ENCODE measurements at places on chromosomes 11 and 22.

GRCh38 chr11:35045236-35045820 lies 93.6 kb upstream of the CD44 start:
- DNase-seq, result no peak

DNA sequence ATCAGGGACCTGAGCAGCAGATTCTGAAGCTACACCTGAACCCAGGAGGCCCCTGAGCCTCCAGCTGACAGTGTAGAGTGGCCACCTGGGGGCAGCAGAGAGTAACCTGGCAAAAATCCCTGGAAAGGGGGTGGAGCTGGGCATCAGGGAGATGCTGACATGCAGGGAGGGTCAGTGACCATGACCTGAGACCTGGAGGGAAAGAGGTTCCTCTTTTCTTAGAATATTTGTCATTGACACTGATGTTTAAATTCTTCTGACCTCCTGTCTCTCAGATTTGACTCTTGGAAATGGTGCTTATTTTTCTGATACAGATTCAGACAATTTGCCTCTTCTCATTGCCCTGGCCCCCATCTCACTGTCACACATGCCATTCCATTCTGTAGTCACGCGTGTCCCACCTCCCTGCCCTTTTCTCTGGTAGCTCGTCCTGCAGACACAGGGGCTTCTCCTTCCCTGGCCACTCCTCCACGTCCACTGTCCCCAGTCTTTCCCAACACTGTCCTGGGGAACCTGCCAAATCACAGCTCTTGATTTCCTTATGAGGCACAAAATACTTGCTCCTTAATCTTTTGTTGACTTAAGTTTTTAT lies 117.2 kb upstream of the IGLL5 start:
- DNase-seq, result no peak

DNA sequence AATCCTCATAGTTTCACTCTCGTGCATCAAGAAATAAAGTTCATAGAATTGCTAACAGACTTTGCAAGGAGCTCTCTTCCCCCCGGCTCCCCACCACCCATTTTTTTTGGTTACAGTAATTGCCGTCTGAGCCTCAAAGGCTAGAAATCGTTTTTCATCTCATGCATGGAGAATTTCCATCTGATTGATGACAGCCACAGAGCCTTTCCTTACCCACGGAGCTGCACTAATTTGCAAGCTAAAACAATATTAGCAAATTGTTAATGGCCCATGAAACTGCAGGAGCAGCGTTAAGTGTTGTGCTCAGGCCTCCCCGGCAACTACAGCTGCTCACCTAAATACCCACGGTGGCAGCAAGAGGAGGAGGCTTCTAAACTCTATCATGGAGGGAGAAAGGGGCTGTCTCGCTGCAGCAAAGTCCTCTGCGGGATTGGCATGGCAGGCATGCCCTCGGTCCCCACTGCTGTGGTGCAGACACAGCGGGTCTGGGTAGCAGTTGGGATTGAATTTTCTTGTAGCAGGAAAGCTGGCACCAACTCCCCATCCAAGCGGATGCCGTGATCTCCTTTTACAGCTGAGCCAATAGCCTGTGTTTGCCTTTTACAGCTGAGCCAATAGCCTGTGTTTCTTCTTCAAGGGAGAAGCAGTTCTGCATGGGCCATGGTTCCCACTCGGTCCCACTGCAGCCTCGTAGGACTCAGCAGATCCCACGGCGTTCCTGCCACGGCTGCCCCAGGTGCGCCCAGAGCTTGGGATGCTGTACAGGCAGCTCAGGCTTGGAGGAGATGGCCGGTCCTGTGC lies 412.3 kb downstream of the BRD1 start:
- no peak for DNase-seq

- DNase-seq, result no peak
Measured at GRCh38 chr11:19658344-19658743, 54.3 kb upstream of the NAV2 start.

DNA sequence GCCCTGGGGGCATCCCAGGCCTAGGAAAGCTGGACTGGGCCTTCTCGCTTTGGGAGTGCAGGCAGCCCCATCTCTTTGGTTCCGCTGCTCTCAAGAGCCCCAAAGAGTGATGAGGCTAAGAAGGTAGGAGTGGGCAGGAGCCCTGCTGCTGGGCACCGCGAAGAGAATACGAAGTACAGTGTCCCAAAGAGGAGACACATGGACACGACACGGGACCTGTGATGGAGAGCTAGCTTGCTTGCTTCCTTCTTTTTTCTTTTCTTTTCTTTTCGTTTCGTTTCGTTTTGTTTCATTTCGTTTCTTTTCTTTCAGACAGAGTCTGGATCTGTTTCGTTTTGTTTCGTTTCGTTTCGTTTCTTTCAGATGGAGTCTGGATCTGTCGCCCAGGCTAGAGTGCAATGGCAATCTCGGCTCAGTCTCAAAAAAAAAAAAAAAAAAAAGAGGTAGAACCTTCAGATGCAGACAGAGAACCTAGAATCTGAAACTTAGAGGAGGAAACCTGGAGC lies 10.6 kb downstream of the MGAT3 start:
- DNase-seq, result no peak

DNA sequence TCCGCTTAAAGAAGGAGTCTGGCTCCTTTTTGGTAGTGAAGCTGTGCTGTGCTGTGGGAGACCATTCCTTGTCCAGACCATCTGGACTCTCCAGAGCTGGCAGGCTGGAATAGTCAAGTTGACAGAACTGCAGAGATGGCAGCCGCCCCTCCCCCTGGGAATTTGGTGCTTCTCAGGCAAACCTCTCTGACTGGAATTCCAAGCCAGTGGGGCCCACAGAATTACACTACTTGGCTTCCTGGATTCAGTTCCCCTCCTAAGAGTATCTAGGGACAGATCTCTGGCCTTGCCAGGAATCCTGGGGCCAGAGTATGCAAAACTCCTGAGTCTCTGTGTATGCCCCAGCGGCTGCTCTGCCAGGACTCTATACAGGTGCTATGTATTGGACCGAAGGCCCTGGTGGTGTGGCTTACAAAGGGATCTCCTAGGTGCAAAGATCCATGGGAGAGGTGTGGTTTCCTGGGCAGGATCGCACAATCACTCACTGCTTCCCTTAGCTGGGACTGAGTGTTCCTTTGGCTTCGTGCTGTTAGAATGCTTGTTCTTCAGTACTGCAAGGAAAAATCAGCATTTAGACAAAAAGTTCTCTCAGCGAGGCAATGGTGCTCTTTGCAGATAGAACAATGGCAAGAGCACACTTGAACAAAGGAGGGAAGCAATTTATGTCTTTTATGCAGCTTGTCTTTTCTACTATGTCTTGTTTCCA lies 86.8 kb downstream of the PRMT3 start:
- DNase-seq, result no peak

- DNase-seq, result no peak
Measured at GRCh38 chr11:111206472-111206871, 39.1 kb upstream of the POU2AF2 start.

DNA sequence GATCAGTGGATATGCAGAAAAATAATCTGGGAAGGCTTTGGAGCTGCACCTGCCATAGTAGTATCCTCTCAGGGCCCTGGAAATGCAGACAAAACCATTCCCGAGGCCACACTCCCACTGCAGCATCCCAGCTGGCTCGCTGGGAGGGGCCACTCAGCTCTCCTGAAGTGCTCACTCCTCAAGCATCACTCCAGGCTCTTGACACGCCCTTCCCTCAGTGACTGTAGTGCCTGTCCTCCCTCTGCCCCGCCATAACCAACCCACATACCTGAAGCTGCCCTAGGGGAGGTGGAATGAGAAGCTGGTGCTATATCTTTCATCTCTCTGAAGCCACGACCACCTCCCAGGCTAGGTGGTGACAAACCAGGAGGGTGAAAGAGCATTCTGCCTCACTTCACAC lies 4.8 kb downstream of the DSCAML1 start:
- no peak for DNase-seq

DNA sequence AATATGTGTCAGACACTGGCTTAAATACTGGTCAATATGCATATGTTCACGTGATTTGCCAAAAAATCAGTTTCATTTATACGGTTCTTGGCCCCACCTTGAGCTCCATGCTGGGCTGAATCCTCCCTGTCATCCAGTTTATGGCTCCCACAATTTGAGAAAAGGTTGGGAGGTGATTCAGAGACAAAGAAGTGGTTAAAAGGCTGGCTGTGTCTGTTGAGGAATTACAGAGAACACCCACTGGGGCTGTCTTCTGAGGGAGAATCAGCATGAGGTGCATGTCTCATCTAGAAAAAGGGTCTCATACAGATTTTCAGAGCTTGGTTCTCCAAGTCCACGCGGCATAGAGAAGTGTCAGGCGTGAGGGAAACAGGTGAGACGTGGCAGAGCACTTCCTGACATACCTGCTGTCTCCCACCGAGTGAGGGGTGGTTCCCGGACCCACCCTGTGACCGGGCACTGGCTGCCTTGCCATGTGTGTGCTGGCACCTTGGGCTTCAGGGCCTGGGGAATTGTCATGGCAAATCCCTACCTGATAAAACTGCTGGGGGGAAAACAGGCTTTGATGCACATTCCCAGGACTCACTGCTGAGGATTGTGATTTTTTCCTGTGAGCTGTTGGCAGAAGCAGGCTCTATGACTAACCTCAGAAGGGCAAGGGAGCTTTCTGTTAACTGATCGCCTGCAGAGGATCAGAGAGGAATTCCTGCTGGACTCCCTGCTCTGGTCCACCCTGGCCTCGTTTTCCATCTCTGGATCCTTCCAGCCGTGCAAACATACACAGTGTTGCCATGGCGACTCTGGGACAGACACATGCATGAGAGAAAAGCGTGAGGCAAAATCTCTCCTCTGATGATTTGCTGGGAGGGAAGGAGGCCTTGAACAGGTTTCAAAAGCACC lies 223.6 kb downstream of the ADAMTS15 start:
- DNase-seq, result no peak
